ENCODE measurements at places on chromosomes 1 and 21.

GRCh38 chr1:234926264-234926558 lies 202.4 kb downstream of the TOMM20 start:
- DNase-seq: no peak

- no peak for DNase-seq
Observed at GRCh38 chr1:17440827-17441168, 1.3 kb upstream of the RCC2 start.

- DNase-seq: no peak
Observed at GRCh38 chr1:61436016-61436415, 288.9 kb downstream of the TM2D1 start.

- no peak for DNase-seq
Observed at GRCh38 chr1:207070811-207071210, 17.7 kb downstream of the PFKFB2 start.

DNA sequence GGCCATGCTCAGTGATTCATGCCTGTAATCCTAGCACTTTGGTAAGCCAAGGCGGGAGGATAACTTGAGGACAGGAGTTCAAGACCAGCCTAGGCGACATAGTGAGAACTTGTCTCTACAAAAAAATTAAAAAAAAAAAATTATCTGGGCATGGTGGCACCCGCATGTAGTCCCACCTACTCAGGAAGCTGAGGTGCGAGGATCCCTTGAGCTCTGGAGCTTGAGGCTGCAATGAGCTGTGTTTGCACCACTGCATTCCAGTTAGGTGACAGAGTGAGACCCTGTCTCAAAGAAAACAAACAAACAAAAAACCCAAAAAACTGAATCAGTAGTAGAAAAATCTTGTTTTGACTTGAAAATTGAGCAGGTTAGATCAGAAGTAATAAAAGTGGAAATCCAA lies 67.1 kb upstream of the IPO9 start:
- no peak for DNase-seq

DNA sequence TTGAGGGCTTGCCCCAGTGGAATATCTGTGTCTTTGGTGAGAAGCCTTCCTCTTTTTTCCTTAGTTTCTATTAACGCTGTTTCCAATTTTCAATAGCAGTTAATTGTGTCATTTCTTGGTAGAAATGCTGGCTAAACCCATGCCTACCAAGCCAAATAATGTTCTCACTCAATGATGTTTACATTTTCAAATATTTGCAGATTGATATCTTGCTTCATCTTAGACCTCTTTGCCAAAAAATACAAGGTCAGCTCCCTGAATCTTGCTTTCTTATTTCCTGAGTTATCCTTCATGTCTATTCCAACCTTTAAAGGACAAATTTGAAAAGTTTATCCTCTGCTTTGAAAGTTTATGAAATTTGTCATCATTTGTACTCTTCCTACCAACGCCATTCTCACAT lies 5.1 kb downstream of the KCNJ15 start:
- DNase-seq: no peak

DNA sequence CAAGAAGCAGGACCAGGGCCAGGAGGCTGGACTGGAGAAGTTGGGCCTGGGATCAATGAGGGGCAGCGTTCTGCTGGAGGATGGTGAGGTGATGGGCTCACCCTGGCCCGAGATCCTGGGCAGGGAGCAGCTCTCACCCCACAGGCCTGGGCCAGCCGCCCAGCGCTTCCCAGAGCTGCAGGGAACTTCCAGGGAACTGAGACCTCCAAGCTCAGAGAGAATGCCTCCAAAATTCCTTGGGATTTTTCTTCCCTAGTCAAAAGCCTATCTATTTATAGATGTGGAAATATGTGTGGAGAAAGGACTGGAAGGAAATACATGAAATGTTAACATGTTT lies 121.2 kb downstream of the SPSB1 start:
- DNase-seq: no peak

- no peak for DNase-seq
Observed at GRCh38 chr1:10716840-10717239, 79.6 kb downstream of the CASZ1 start.

- peak; percentile 60 for DNase-seq
Observed at GRCh38 chr1:47507881-47508701, 70.2 kb downstream of the FOXD2 start.

- no peak for DNase-seq
Observed at GRCh38 chr1:209844695-209845407, 17.1 kb downstream of the UTP25 start.

DNA sequence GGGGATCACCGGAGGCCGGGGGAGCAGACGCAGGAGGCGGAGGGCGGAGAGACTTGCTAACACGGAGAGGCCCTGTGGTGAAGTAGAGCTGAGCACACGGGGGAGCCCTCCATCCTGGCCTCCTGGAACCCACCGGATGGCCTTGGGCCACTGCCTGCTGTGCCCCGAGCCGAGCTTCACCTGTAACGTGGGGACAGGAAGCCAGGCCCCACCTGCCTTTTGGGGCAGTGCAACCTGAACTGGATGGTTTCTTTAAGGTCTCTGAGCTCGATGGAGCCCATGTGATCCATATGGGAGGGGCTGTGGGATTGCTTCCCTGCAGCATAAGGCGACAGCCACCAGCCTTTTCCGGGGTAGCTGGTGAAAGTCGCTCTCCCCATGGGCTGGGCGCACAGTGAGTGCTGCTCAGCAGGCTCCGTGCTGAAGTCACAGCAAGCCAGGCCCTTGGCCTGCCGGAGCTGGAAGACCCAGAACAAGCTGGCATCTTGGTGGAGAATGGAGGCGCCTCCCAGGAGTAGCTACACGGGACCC lies 35.8 kb downstream of the TFF3 start:
- DNase-seq: no peak
